NCI-H2081 (cell line): ENCODE measurements at places on chromosomes 4 and X.

DNA sequence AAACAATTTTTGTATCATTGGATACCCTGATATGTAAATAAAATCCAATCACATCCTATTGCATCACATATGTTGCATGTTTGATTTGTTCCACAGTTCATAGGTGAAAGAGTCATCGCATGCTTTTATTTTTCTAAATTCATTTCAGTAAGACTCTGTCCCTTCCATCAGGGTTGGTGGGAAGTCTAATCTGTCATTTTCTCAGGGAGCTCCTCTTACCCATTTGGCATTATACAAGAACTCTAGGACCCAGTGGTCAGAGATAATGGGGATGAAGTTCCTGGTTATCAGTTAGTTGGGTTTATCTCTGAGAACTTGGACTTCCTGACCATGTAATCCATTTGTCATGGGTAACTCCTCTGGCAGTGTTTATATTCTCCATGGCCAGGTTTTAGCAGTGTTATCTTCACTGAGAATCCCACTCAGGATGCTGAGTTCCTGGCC is 227.1 kb upstream of the JADE1 start:
- no peak for DNase-seq

DNA sequence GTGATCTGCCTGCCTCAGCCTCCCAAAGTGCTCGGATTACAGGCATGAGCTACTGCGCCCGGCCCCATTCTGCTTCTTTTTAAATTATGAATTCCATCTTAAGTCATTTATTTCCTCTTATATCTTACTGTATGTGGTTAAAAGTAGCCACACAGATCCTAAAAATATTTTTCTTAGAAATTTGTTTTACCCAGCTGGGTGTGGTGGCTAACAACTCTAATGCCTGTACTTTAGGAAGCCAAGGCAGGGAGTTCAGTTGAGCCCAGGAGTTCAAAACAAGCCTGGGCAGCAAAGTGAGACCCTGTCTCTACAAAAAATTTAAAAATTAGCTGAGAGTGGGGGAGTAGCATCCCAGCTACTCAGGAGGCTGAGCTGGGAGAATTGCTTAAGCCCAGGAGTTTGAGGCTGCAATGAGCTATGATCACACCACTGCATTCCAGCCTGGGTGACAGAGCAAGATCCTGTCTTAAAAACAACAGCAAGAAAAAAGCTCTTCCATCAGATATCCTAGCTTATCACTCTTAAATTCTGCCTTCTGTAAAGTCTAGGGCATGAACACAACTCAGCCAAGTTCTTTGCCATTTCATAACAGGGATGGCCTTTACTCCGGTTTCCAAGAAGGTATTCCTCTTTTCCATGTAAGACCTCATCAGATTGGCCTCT is 15.1 kb upstream of the AFF1 start:
- DNase-seq, result no peak

GRCh38 chr4:164856396-164856795 is 20.6 kb upstream of the APELA start:
- DNase-seq, result no peak

GRCh38 chr4:86927843-86928395 is 6.9 kb upstream of the AFF1 start:
- no peak for DNase-seq

- DNase-seq, result peak; percentile 9
These were observed 146.4 kb downstream of the GPC3 start for GRCh38 chrX:133838761-133839676.

DNA sequence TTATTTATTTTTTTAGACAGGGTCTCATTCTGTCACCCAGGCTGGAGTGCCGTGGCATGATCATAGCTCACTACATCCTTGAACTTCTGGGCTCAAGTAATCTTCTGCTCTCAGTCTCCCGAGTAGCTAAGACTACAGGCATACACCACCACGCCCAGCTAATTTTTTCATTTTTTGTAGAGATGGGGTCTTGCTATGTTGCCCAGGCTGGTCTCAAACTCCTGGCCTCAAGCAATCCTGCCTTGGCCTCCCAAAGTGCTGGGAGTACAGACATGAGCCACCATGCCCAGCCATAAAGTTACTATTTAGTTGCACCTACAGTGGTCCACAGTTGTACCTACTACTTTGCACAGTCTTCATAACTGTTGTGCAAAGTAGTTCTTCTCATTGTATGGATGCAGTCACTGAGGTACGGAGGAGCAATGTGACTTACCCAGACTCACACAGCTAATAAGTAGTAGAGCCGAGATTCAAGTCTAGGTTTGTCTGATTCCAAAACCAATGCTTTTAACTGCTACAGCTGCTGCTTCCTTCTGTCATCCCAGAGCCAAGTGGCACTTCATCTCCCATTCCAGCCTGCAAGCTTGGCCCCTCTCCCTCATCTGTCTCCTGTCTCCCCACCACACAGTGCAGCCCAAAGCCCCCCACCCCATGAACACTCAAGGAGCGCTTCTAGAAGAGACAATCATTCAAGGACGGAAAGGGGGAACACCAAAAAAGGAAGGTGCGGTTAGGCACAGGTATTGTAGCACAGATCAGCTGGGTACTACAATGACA is 24.0 kb upstream of the IQSEC2 start:
- DNase-seq, result no peak

- DNase-seq, result no peak
These were observed 112.4 kb downstream of the BMPR1B start for GRCh38 chr4:94870146-94870545.

DNA sequence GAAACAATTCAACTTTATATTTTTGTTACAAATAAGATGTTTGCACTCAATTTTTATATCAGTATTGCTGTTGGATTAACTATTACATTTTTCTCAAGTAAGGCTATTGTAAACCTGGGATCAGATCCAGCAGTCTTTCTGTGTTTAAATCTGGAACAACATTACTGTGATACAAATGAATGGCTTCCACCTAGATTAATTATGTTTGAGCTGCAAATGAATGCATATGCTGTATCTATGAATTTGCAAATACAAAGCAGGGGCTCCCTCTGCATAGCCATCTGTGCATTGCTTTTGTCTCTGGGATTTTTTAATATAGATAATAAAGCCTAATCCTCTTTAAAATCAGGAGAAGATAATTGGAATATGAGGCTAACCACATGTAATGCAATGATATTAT is 69.8 kb upstream of the NEIL3 start:
- DNase-seq, result peak; percentile 36

- no peak for DNase-seq
These were observed 5.2 kb downstream of the GABRA3 start for GRCh38 chrX:152445926-152446325.

DNA sequence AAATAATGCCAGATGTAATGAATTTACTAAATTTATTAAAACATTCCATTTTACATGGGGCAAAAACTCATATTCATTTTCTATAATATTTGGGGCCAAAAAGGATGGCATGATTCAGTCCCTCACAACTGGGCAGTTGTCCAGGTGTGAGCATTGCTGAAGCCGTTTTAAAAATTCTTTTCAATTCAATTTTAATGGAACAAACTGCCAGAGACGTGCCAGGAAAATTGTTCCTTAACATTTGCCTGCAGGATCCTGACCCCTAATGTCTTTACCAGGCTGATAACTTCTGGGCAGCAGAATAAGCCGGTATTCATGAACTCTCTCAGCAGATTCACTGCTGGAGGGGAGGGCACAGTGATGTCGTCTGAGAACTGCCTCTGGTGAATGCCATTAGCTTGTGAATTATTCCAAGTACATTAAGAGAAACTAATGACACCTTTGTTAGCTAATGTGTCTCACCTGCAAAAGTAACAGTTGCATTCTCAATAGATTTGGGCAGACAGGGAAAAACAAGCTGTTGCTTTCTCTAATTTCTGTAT is 1445.1 kb upstream of the TENM3 start:
- no peak for DNase-seq

DNA sequence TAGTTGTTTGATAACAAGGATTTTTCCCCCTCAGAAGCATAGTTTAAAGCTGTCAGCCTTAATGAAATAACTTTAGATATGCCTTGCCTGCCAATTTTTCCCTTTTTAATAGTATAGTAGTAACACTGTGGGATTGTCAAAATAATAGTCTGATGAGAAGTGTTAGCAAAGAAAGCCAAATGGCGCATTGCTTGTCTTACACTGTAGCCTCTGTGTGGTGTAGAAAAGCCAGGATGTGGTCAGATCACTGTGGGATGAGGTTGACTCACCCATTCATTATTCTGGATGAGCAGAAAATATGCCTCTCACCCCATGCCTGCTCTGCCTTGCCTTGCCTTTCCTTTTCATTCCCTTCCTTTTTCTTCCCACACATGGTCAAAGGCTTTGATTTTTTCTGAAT is 257.8 kb upstream of the NRK start:
- no peak for DNase-seq

DNA sequence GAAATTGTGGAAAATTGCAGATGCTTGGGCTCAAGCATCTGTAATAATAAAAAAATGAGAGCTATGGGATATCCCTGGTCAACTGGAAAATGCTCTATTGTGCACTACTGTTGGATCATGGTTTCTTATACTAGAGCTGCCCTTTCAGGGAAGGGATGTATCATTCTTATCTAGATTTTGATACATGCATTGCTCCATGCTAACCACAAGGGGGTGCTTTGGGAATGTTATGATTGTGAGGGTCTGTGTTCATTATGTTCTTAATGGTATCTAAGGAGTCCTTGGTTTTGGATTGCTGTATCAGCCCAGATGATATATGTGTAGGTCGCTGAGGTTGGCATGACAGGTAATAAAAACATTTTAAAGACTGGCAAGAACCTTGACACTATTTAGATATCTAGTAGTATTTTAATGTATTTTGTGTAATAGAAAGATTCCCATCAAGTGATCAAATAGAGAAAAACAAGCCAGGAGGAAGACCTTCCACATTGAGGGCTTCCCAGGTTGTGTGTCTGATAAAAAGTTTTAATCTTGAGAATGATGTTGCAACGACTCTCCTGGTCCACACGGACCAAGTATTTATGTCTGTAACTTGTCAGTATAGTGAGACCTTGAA is 49.2 kb upstream of the TLR2 start:
- DNase-seq, result peak; percentile 15

GRCh38 chr4:17385403-17385802 is 126.5 kb downstream of the QDPR start:
- no peak for DNase-seq

DNA sequence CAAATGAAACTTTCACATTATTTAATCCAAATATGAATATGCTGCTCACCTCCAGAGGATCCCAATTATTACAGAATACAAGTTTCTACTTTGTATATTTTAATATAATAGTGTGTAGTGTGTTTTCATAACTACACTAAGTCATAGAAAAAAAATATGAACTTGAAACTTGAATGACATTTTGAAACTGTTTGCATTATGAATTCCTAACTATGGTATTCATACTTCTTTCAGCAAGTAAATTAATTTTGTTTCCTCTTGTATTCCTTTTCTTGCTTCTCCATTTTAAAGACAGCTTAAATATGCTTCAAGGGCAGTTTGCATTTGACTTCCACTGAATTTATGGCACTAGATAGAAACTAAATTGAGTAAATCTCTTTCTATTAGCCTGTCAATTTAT is 177.1 kb downstream of the BMPR1B start:
- DNase-seq, result no peak

DNA sequence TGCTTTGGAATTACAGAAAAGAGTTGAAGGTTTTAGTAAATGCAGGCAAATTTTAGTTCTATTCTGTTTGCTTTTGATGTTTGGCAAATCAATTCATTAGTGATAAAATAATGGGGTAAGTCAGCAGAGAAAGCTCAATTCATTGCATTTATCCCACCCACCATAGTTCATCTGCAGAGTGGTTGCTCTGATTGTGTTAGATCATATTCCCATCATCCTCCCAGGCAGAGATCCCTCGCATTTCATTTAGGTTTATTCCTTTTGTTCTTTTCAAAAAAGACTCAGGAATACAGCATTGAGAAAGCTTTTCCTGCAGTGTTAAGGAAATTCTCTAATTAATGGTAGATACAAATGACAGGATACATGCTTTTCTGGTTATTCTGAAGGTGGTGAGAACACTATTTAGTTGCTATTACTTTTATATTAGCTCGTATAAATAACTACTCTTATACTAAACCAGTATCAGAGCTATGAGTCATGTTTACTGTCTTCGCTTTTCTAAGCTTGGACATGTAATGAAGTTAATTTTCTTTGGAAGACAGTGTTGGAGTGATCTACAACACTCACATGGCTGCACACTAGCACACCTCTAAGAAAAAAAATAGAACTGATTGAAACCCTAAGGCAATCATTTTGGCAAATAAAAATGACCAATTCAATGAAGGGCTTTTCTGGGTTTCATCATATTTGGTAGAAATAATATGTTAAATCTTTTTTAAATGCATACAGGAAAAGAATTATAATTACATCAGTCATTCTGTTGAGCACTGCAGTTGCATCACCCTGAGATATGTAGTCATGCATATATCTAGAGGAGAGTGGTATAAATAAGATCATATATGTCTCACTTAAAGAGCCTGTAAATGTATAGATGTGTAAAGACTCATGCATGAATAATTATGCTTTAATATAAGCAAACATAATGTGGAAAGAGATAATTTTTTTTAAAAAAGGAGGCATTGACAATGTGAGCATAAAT is 351.6 kb downstream of the PCDH7 start:
- no peak for DNase-seq

- DNase-seq, result no peak
These were observed 13.8 kb downstream of the GJB1 start for GRCh38 chrX:71236836-71237235.

- DNase-seq, result no peak
These were observed 16.3 kb downstream of the RTL5 start for GRCh38 chrX:72115380-72115779.

GRCh38 chr4:28014469-28014868 is 1153.8 kb downstream of the STIM2 start:
- peak; percentile 9 for DNase-seq

DNA sequence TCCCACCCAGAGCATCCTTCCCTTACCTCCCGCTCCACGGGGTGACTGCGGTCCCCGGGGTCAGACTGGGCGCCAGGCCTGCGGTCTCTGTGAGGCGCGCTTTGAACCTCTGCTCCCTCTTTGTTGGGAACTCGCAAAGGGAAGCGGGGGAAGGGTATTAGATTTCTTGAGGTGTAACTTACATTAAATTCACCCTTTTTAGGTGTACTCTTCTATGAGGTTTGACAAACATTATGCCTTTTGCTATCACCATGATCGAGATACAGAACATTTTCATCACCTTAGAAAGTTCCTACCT is 569 bp downstream of the DCK start:
- DNase-seq, result peak; percentile 24

DNA sequence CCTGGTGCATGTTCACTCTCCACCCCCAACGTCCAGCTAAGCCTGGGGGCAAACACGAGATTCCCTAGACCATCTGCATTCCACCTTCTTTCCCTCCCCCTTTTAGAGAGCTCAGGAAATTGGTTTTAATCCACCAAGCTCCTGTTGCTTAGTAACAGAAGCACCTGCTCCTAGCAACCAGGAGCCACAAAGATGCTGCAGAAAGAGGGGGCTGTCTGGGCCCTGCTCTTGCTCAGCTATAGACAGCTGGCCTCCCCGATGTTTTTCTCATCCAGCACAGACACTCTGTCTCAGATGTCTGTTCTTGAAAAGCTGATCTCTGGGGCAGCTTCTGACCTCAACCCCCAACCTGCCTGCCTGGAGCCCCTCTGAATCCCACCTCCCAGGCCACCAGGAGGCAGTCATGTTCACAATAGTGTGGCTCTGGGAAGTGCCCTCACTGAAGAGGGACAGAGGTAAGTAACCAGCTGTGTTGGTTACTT is 71.5 kb downstream of the SLC16A2 start:
- no peak for DNase-seq

GRCh38 chrX:29652484-29652883 is 562.9 kb upstream of the MAGEB2 start:
- no peak for DNase-seq

- no peak for DNase-seq
These were observed 81.3 kb upstream of the LIMCH1 start for GRCh38 chr4:41456559-41457101.
